ENCODE measurements at places on chromosomes 1 and 21.

GRCh38 chr1:110915804-110916203, 42.9 kb downstream of the CD53 start:
- DNase-seq = no peak

- no peak for DNase-seq
Measured at GRCh38 chr1:189336115-189337100, 1141.3 kb downstream of the BRINP3 start.

DNA sequence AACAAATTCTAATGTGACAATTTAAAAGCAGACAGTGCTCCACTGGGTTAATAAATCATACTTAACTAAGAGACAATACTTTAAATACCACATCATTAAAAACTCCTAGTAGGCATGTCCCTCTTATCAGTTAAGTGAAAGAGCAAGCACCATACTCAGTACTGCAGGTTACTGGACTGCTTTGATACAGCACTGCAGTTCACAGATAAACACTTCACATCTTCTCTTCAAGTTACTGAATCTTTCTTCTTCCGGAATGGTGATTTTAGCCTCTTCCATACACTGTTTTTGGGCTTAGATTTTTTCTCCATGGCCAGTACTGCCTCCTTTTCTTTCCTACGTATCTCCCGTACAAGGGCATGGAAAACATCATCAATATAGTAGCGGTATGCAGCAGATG, 11.0 kb downstream of the RIT1 start:
- no peak for DNase-seq

DNA sequence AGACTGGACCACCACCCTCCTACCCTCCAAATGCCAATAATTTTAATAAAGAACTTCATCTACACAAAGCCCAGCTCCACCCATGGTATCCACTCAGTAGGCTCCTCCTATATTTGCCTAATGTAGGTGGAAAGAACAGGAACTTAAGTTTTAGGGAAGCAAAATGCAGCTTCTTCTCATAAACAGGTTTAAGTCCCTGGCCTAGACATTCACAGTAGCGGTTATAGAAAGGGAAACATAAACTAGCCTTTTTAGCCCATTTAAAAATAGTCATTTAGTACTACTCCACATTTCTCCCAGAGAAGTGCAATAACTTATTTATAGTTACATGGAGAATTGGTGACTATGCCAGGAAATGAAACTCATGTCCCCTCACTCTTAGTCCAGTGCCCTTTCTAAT, 56.6 kb upstream of the CPLANE2 start:
- DNase-seq = no peak

DNA sequence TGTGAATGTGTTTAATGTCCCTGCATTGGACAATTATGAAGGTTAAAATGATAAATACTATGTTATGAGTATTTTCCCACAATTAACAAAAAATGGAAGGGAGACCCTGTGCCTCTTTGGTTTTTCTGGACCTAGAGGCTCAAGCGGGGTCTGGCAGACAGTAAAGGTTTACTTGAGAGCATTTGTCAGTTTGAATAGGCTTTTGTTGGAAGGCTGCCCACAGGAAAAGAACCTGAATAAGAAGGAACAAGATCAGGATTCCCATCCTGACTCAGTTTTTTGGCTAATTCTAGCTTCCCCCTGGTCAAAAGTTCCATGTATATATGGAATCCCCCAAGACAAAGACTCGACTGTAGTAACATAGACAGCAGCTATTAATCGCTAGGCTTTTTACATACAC, 150.9 kb upstream of the JUN start:
- DNase-seq = no peak

DNA sequence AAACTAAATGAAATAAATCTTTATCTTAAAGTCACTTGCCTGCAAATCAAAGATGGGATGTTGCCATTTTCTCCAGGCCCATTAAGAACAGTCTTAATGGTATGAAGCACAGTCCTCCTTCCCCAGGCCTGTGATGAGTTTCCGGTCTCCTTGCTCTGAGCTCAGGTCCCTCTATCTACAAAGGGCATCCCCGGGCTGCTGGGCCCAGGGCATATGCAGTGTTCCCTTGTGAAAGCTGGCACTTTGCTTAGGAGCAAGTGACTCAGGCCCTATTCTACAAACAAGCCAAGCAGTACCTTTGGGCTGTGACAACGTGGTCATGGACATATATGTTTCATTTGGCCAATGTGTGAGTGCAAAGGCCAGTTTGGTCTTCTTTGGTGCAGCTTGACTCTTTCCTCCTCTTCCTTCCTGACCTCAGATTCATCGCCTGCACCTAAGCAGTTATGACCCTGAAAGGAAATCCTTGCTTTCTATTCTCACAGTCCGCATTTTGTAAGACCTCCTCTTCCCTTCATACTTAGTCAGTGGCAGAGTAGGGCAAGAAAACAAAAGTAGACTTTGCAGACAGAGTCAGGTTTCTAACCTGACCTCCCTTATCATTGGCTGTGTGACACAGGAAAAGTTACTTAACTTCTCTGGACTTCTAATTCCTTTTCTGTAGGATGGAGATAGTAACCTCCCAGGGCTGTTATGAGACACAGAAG, 109.5 kb downstream of the ERG start:
- DNase-seq = no peak

GRCh38 chr1:57133686-57134085, 167.9 kb upstream of the C8B start:
- no peak for DNase-seq

DNA sequence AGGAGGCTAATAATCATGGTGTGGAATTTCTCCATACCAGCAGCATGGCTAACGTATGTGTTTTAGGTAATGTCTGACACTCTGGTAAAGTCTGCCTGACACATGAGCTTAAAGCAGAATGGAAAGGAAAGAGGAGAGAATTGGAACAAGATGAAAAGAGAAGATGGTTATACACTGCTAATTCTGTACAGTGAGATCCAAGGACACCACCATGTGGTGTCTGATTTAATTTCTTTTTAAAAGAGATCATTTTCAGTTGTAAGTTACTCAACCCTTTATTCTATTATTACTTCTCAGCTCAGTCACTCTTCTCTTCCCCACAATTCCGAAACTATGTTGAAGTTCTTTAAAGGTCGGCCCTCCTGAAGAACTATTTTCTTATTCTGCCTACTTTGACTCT, 15.6 kb downstream of the PRKAB2 start:
- no peak for DNase-seq

- DNase-seq = no peak
Measured at GRCh38 chr21:23694390-23694789, 1912.9 kb downstream of the MRPL39 start.
